ENCODE measurements at places on chromosomes 5 and 9.

- no peak for DNase-seq
Measured at GRCh38 chr5:179288101-179288808, 57.0 kb downstream of the ADAMTS2 start.

DNA sequence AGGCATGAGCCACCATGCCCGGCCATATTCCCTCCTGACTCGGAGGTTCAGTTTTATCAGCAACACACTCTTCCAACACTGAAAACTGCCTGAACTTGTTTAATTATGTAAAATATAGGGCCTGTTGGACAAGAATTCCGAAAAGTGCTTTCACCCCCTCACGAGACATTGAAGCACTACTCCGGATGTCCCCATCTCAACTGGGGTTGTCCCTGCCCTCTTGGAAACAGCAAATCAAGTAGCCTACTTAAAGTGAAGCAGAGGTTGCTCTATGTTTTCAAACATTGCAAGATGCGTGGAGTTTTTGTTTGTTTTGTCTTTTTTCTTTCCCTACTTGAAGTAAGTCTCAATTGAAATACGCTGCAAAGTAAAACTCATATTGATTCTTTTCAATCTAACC, 7.6 kb downstream of the PTGER4 start:
- DNase-seq, result peak; percentile 41

GRCh38 chr5:122880749-122881148, 35.3 kb downstream of the SNX24 start:
- DNase-seq, result no peak

- DNase-seq, result no peak
Measured at GRCh38 chr5:116669261-116670031, 94.8 kb upstream of the SEMA6A start.

DNA sequence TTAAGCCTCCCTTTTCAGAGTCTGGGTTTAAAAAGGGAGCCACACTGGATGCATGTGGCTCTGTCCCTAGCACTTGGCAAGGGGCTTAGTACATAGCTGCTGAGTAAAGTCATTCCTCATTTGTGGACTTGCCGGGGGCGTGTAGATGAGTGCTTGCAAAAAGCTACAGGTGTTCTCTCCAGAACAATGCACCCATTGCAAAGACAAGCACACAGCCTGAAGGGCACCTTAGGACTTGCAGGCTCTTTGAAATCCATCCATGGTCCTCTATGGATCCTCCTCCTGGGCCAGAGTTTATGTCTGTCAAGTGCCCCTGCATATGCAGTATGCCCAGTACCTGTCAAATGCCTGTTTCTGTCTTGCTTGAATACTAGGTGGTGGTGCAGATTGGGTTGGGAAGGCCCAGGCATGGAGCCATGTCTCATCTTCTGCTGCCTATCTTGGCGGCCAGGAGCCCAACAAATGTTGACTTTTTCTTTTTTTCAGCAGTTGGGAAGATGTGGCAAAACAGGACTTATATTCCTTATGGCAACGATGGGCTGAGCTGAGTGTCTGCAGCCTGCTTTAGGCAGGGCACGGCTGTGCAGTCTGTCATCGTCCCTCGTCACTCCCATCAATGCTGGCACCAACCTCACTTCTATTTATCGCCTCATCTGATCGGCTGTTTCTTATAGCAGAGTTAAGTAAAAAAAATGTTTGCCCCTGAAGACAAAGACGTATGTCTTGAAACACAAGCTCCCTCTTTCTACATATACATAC, 18.5 kb upstream of the SMIM32 start:
- DNase-seq, result no peak

- DNase-seq, result no peak
Measured at GRCh38 chr5:60209146-60209840, 315.8 kb upstream of the PDE4D start.

GRCh38 chr5:146632620-146633322, 116.8 kb upstream of the GPR151 start:
- no peak for DNase-seq

DNA sequence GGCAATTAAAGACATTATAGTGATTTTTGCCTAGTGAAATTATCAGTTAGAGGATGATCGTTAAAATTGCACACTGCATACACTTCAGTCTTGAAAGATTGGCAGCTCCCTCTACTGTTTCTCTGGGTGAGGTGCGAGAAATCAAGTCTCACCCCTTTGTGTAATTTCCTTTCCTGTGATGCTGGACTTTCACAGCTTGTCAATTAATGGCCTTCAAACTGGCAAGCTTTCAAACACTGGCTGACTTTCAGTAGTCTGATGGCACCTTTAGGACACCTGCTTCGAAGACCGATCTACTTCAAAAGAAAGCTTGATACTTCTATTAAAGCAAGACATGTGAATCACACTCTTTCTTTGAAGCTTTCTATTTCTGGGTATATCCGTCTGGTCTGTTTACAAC, 706.7 kb upstream of the PTPRD start:
- no peak for DNase-seq

- no peak for DNase-seq
Measured at GRCh38 chr5:137833463-137833862, 34.2 kb upstream of the MYOT start.

DNA sequence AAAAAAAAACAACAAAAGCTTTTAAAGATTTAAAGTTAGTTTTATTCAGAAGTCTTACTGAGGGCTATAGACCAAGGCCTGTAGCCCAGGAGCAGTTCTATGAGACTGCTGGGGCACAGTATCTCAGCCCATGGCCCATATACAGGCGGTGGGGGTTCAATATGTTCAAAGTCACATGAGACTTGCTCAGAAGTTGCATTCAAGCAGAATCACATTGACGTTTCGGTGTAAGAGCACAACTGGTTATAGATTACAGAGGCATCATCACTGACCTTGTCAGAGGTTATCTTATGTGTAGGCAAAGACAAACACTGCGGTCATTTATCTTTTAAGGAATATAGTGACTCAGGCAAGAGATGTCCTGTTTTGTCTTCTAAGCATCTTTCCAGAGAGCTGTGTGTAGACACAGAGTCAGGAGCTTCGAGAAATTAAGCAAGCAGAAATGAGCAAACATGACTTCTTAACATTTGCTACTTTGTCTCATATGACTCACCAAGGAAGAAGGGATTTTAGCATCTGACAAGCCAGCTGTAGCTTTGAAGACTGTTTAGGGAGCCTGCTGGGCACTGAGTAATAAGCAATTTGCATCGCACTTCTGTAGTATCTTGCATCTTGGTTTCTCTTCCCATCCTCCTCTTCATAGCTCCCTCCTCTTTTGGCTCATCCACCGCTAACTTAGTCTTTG, 12.9 kb upstream of the F2RL1 start:
- DNase-seq, result no peak

DNA sequence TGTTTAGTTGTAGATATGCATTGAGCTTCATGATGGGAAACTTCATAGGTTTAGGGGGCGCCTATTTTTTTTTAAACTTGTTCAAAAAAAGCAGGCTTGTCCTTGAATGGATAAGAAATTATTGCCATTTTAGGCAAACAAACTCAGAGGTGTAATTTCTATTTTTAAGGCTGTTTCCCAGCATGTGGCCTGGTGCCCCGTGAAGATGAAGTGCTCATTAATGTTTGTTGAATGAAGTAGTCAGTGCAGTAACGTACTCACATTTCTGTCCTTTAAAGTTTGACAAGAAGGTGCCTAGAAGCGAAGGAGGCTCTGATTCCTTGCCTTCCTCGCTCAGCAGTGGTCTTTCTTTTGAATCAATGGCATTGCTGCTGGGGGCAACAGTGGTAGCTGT, 54.3 kb downstream of the ZNF618 start:
- no peak for DNase-seq

DNA sequence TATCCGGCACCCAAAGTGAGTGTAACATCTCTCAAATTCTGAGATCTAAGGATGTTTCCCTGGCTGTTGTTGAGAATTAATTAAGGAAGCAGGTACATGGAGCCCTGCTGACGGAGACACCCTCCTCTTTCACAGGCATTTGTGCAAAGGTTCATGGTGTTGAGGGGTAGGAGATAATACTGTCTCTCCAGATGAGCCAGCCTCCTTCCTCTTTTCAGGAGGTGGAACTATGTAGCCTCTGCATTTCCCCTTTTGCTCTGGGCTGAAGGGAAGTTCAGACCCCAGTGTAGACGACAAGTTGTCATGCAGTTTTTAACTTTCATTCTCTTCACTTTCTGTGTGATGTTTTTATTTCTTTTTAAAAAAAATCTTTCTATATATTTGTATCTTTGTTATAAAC, 107.5 kb downstream of the GALNT10 start:
- no peak for DNase-seq

DNA sequence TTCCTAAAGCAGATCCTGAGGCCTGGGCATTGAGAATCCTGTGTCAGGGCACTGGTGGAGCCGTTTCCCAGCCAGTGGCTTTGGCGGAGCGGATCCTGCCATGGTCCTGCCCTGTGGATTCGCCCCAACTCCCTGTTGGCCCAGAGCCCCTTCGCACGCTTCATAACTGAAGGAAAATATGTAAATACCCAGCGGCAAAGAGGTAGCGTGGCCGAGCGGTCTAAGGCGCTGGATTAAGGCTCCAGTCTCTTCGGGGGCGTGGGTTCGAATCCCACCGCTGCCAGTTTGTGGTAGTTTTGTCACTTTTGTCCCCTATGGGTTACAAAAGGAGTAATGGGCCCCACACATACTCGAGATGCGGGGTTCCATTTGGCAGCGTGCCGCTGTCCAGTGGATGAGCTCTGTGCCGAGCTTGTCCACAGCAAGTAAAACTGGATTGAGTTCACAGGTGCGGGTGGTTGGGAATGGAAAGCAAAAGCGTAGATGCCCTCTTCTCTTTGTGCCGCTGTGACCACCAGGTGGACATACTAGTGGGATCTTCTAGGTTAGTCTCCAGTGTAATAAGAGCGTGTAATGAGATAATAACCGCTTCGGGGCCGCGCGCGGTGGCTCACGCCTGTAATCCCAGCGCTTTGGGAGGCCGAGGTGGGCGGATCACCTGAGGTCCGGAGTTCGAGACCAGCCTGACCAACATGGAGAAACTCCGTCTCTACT, 17.3 kb downstream of the TRIM7 start:
- DNase-seq, result peak; percentile 39

- no peak for DNase-seq
Measured at GRCh38 chr5:74433255-74433895, 207.2 kb downstream of the ENC1 start.

- DNase-seq, result no peak
Measured at GRCh38 chr5:112333331-112333781, 85.7 kb downstream of the EPB41L4A start.

GRCh38 chr9:88953381-88954029, 37.8 kb upstream of the S1PR3 start:
- DNase-seq, result no peak

DNA sequence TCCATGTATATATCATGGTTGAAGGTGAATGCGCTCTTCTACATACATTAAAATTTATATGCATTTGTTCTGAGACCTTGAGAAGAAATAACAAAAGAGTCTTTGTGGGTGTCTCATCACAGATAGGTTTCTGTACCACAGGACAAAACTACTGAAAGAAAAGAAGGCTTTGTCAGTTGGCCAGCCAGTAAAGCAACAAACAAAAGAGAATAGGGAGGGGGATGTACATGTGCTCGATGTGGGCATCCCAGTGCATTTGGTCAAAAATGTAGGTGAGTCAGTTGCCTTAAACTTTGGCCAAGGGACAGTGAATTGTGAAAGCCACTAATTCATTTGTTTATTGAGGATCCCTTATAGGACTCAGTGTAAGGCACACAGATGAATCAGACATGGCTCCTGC, 13.3 kb downstream of the RBM18 start:
- no peak for DNase-seq

DNA sequence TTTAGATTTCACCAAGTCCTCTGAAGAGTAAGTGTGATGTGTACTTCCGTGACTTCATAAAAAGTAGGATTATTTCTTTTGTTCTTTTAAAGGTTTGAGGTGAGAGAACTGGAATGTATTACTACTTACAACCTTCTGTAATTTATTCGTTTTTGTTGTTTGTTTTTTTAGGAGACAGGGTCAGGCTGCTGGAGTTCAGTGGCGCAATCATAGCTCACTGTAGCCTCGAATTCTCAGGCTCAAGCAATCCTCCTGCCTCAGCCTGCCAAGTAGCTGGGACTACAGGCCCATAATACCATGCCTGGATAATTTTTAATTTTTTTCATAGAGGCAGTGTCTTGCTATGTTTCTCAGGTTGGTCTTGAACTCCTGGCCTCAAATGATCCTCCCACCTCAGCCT, 68.3 kb upstream of the RETREG1 start:
- DNase-seq, result no peak

- DNase-seq, result no peak
Measured at GRCh38 chr5:1137567-1138444, 25.9 kb upstream of the SLC12A7 start.

- no peak for DNase-seq
Measured at GRCh38 chr9:71594541-71594940, 173.8 kb downstream of the CEMIP2 start.

- peak; percentile 76 for DNase-seq
Measured at GRCh38 chr9:129143031-129143927, 32.1 kb downstream of the PTPA start.

DNA sequence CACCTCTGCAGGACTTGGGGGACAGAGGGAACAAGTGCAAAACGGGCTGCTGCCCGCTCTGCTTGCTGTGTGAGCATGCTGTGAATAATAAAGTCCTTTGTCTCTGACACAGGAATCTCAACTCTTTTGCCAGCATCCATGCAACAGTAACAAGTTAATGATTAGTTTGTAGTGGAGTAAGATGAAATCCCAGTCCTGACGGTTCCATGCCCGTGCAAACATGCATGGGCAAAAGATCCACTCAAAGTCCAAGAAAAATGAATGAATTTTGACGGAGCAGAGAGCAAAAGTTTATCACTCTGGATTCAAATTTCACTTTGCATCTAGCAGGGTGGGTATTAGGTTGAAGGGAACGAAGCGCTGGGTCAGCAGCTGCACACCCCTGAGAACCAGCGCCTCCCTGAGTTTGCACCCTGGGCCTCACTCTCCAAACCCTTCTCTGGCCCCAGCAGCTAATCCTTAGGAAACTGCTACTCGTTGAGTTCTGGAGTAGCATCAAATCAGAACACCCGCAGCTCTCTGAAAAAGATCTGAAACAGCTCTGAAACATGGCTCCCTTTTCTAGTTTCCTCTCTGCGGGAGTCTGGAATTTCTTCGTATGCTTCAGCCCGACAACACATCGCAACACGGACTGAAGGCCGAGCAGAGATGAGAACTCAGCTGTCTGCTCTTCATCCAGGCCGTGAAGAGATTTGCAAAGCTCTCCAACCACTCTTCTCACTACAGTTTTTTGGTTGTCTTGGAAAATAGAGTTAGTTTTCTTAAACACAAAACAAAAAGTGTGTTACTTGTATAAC, 45.6 kb upstream of the RUFY1 start:
- DNase-seq, result no peak
